Sigmoid colon (tissue), 7 donors: ENCODE measurements at places on chromosomes 6 and 20.

DNA sequence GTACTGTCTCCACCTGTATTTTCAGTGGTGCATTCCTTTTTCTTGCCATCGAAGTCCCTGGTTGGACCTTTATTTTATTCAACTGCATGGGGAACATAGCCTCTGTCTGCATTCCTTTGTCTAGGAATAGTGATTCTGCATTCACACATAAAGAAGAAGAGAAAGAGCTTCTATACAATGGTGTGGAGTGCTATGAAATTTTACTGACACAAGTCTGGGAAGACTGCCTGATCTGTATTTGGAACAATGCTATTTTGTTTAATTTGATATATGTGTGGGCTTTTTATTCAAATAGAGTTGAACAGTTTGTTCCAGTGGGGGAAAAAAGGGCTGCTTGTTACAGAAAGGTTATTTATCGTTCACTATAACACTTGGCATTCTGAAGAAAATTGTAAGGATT lies 375.7 kb upstream of the POU3F2 start:
- DNase-seq: no peak

- DNase-seq: no peak
Observed at GRCh38 chr20:20085812-20086211, 33.5 kb downstream of the CFAP61 start.

- no peak for DNase-seq
Observed at GRCh38 chr6:13400772-13401171, 72.4 kb upstream of the TBC1D7 start.

GRCh38 chr6:55794136-55794812 lies 81.1 kb downstream of the BMP5 start:
- no peak for DNase-seq

GRCh38 chr6:35091346-35092083 lies 49.6 kb downstream of the TCP11 start:
- peak; percentile 75 for DNase-seq

- DNase-seq: no peak
Observed at GRCh38 chr6:72617721-72618120, 4.1 kb upstream of the KCNQ5 start.

DNA sequence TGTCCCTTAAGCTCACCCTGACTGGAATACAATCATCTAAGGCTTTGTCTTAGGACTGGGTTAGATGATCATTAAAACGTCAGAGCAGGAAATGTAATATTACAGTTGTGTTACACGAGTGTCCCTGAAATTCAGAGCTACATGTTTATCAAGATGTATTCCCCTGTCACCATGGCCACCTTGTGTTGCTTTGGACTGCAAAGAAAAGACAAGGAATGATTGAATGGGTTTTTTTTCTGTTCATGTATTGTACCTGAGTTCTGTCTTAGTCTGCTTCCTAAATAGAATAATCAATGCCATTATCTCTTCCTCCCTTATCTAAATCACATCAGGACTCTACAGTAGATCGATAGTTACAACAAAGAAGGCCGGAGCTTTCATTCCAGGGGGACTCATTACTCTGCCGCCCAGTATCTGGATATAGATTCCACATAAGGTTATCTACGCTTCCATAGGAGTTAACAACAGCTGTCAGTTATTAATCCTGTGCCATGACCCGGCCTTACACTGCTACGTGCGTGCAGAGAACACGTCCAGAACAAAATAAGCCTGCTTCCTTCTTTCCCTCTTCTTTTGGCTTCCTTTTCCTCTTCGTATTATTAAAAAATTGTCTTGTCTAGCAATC lies 274.1 kb upstream of the SASH1 start:
- no peak for DNase-seq

DNA sequence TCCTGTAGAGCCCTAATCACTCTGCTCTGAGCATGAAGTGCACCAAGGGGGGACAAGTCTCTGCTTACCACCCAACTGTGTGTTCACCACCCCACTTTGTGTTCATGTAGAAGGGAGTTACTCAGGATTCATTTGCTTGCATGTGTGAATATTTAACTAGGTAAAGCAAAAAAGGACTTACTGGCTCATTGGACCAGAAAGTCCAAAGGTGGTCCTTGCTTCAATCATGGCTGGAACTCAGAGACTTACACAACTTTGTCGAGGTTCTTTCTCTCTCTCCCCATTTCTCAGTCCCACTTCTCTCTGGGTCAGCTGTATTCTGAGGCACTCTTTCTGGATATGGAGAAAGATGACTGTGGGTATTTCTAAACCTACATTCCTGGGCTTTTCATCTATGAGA lies 4.0 kb downstream of the TMEM200A start:
- no peak for DNase-seq

GRCh38 chr20:39289316-39289715 lies 327.2 kb downstream of the DHX35 start:
- DNase-seq: no peak

DNA sequence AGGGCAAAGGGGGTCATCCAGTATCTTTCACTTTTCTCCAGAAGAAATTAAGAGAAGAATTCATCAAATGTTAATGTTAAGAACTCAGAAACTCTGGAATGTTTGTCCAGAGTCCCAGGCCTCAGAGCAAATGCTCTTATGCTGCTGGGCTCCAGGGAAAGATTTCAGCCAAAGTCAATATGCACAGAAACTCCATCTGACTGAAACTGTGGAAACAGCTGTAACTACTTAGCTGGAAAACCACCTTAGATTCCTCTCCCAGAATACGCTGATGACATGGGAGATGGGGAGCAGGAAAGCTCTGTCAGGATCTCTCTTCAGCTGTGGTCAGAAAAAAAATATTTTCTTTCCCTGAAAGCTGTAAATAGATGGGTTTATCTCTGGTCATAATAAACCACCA lies 559.6 kb downstream of the RFPL4B start:
- no peak for DNase-seq

- DNase-seq: no peak
Observed at GRCh38 chr6:49519660-49520059, 19.9 kb downstream of the GLYATL3 start.

DNA sequence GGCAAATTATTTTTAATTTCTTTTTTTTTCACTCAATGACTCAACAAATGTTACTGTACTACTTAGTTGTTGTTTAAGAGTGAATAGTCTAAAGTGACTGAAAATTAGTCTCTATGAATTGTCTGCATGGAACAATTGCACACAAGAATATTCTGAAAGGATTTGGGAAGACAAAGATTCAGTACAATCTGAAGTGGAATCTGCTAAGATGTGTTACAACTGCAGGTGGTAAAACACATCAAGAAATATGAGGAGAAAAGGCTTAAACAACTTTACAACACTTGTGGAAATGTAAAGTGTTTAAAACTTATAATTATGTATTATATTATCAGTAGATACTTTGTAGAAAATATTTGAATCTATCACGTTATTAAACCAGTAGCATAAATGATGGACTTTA lies 193.4 kb downstream of the WDR27 start:
- no peak for DNase-seq

DNA sequence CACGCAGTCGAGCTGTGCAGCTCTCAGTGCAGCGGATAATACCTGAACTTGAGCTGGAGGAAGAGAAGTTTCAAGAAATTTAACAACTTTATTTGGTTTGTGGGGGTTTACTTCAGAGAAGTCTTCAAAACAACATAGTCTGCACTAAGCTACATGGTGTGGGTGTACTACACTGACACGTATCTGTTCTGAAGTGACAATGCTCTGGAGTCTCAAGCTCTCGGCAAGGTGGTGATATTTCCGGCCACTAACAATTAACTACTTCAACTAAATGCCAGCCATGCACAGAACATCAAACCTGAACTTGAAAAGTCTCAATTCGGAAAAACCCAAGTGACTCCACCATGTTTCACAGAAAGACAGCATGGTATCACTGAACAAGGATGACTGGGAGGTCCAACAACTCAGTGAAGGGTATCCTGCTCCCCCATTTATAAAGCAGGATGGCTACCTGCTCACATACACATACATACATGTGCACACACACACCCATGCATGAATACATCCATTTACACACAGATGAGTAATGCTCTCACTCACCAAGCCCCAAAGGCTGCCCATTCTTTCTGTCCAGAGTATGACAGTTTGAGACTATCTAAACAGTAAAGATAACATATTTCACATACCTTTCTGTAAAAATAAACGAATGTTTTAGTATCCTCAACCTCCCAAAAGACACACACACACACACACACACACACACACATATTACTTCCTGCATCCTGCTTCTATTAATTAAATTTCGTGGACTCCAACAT lies 15.4 kb upstream of the ANKRD60 start:
- DNase-seq: no peak

- DNase-seq: no peak
Observed at GRCh38 chr20:15033891-15034290, 696.5 kb upstream of the FLRT3 start.
